Stimulated activated CD4-positive, alpha-beta T cell treated with anti-CD3 and anti-CD28 coated beads, TNF-alpha, amount 100 ng/mL, for 24 hours (primary cell): ENCODE measurements at places on chromosomes 7 and 10.

- no peak for DNase-seq
These were observed 89.4 kb downstream of the TBXAS1 start for GRCh38 chr7:139918480-139918879.

GRCh38 chr7:156074982-156075615 lies 262.8 kb upstream of the SHH start:
- no peak for DNase-seq

GRCh38 chr7:150481186-150481920 lies 30.9 kb downstream of the GIMAP8 start:
- DNase-seq: no peak

DNA sequence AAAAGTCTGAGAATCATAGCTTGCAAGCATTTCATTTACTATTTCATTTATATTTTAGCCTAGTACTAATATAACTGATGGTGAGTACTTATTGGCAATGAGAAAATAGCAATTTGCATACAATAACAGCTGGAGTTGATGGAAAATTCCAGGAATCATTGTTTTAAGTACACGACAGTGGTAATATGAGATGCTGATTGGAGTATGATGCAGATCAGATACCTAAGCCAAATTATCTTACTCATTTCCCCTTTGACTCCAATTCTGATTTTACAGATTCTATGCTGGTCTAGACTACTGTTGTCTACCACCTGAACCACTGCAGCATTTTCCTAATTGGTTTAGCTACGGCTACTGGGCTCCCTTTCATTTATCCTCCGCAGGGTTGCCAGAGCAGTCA lies 36.7 kb downstream of the GNG11 start:
- no peak for DNase-seq

DNA sequence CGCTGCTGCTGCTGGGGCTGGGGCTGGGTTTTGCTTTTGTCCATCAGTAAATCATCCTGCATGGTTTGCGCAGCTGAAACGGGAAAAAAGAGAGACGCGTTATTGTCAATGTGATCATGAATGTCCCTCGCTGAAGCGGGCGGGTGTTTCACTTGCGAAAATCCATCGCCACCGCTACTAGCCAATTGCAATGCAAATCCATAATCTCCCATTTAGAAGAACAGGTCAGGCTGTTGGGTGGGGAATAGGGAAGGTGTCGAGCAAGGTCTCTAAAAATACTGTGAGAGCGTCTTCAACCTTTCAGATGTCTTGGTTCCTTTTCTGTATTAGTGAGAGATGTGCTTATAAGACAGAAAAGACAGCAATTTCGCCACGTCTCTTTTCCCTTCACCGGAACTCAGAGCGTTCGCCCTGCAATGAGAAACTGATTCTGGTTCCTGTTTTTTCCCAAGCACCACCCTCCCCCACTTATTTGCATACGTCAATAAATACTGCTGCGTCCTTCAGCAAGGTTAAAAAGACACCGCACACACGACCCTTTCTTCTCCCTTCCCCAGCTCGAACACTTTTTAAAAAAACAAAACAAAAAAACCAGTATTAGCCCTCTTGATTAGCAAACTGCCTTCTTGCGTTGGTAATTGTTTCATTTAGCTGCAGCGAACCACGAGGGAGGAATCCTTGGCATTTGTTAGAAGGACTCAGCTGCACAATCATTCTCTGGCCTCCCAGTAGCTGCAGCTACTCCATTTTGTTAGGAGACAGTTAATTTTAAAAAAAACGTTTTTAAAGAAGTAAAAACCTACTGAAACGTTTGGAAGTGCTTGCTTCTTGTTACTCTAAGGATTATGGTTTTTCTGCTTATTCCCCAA lies 50.4 kb downstream of the CPEB3 start:
- DNase-seq: no peak

GRCh38 chr10:31756101-31756728 lies 172.4 kb downstream of the ARHGAP12 start:
- no peak for DNase-seq

- no peak for DNase-seq
These were observed 6.8 kb downstream of the NAMPT start for GRCh38 chr7:106277976-106278375.

GRCh38 chr10:27470885-27471284 lies 33.2 kb upstream of the RAB18 start:
- DNase-seq: no peak

- DNase-seq: no peak
These were observed 927.4 kb downstream of the LRMDA start for GRCh38 chr10:76358743-76359395.

DNA sequence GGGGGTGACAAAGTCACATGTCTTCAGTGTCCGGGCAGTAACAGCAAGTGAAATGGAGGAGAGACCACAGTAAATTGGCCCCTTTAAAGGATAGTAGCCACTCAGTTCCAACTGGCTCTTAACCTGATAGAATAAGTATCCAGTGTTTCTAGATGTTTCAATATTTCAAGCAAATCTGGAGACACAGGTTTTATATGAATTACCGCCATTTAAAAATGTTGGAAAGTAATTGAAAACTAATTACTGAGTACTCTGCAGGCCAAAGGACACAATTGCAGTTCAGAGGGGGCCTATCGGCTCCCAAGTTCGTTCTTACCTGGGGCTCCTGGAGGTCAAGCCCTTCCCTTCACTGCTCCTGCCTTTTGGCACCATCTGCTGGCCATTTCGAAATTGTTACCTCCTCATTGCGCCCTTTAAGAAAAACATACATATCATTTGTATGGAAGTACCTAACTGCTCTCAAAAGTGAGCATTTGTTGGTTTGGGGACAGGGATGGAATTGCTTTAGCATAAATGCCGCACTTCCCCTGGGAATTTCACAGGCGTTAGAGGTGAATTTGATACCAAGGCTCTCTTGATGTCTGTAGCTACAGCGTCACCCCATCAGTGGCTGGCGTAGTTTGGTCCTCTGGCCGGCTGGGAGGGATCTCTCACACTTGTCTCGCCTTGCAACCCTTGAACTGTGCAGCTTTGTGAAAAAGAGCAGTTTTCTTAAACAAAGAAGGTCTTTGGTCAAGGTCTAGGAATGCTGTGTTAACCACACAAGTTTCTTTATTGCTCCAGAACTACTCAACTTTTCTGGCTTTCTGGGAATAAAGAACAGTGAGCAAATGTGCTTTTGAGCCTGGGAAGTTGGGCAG lies 220.0 kb downstream of the ARHGAP21 start:
- no peak for DNase-seq

GRCh38 chr7:144445590-144445989 lies 42.1 kb upstream of the NOBOX start:
- no peak for DNase-seq

GRCh38 chr7:2718296-2718965 lies 30.4 kb downstream of the AMZ1 start:
- no peak for DNase-seq

DNA sequence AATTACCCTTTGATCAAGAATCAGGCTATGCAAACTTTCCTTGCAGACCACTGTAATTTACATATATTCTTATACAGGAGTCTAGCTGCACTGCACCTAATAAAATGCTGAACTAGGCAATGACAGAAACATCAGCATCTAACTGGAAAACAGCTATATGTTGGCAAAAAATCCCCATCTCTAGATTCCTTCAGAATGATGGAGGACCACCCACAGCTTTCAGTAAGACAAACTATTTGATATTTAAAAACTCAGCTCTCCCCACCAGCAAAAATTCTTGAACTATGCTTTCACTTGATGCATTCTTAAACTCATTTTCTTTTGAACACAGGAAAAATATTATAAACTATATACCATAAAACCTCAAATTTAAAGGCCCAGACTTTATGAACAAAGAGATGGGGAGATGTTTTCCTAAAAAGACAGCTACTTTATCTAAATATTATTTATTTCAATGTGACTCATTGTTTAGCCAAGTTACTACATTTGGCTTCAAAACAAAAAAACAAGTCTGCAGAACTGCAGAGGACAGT lies 77.4 kb downstream of the SEMA3C start:
- DNase-seq: no peak

- DNase-seq: no peak
These were observed 128.9 kb downstream of the ATRNL1 start for GRCh38 chr10:115222039-115222438.

DNA sequence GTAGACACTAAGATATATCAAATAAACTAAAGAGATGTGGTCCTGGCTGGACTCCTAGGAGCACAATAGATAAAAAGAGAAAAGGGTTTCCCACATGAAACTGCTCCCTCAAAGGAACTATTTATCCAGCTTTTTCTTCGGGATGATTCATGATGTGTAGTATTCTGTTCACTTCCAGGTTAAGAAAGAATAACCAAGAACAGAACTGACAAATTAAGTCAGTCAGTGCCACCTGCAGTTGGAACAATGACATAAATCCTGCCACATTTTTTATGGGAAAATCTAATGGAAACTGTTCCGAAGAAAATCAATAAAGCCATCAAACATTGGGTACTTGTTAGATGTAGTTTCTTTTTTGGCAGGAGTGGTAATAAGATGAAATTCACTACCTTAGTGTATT lies 87.1 kb downstream of the POLR1F start:
- no peak for DNase-seq

GRCh38 chr7:37592366-37592765 lies 91.2 kb upstream of the GPR141 start:
- DNase-seq: no peak

GRCh38 chr10:19937989-19938388 lies 121.8 kb downstream of the PLXDC2 start:
- no peak for DNase-seq
